ENCODE measurements at places on chromosomes 16 and 17. TPM values are rescaled to one million over a fixed set of nuclear protein-coding genes. Genes with fewer than 3 reads are reported as not detected.

ZG16 gene
- total RNA-seq, result not detected

IL32 gene
- total RNA-seq, result 7.4 TPM

SYT17 gene
- 0.12 TPM for total RNA-seq

CLEC3A gene
- total RNA-seq, result not detected

PDIA2 gene
- total RNA-seq, result 0.23 TPM

ABCC12 gene
- total RNA-seq, result not detected

NXPH3 gene
- 1.5 TPM for total RNA-seq
